ENCODE measurements at places on chromosomes 5 and 9.

- no peak for DNase-seq
These were observed 87.4 kb downstream of the ZNF608 start for GRCh38 chr5:124658867-124659557.

DNA sequence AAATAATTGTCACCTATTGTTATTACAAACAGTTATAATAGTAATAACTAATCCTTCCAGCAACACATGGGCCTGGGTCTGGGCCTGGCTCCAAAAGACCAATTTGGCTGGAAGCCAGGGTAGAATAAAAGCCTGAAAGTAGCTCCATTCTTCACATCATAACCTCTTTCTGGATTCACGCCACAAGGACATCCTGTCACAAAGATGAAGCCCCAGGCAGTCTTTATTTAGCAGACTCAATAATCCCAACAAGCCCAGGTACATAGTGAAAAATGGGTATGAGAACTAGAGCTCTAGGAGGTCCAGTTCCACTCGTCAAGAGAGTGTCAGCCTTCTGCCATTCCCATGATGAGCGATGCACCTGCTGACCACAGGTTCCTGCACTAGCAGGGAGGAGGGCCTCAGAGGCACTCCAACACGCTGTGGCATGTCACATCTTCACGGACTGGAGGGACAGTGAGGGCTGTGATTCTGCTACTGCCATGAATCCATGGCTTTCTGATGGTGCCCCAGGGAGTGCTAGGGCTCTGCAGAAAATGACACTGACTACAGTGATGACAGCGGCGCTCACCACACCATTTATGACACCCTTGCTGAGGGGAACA lies 124.9 kb downstream of the SPOCK1 start:
- DNase-seq, result no peak

DNA sequence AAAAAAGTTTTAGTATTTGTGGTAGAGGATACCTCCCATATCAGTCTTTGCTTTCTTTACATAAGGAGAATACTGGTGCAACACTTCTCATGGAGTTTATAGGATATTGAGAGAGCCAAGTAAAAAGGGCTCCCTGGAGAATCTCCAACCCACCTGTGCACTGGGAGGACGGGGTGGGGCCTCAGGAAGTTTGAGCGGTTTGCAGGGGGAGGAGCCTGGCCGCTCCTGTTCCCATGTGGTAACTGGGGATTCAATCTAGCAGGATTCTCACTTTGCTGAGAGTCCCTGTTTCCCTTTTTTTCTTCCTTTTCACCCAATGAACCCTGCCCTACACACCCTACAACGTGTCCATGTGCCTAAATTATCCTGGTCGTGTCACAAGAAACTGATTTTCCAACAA lies 82.8 kb downstream of the APTX start:
- DNase-seq, result no peak

DNA sequence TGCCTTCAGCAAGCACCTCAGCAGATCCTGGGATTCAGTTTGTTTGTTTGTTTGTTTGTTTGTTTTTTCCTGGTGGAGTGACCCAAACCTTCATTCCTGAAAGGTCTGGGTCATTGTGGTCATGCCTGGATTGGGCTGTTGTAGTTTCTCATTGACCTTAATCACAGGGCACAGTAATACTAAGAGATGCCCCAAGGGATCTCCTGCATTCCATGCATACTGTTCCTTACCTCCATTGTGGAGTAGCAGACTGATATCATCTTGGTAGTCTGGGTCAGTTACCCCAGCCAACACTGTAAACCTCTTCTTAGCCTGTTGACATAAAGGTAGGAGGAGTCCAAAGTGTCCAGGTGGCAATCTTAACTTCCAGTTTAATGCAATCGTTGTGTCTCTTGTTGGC lies 1466.7 kb upstream of the CDH9 start:
- DNase-seq, result no peak

DNA sequence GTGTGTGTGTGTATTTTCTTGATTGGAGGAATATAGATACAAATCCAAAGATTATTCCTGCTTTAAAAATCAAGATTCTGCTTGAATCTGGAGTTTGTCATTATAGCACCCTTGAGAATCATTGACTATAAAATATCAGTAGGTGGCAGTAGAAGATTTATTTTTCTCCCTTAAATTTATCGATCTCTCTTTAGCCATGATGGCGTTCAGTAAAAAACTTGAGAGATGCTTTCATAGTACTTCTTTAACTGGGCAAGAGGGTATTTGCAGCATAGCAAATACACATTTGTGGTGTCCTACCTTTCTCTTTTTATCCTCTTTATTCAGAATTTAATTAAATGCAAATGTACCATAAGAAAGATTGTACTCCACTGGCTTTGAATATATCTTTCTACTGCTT lies 307.7 kb downstream of the ADGRV1 start:
- DNase-seq, result no peak

- DNase-seq, result no peak
These were observed 74.3 kb downstream of the LMX1B start for GRCh38 chr9:126687930-126688461.

GRCh38 chr5:88389338-88390095 lies 120.9 kb upstream of the TMEM161B start:
- no peak for DNase-seq

DNA sequence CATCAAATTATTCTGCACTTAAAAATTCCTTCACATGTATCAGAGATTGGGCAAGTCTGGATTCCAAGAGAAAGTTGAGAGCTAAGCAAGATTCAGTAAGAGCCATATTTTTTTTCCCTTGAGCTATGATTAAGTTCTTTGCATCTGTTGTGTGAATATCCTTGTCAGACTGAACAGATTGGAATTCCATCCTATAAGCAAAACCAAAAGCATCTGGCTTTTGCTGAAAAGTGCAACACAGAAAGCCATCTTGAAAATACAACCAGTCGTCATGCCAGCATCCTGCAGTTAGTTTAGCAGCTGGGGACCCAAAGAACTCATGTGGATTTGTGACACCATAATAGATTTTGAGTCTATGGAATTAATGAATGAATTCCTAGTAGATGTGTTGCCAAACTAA lies 316.9 kb downstream of the MTRR start:
- no peak for DNase-seq

DNA sequence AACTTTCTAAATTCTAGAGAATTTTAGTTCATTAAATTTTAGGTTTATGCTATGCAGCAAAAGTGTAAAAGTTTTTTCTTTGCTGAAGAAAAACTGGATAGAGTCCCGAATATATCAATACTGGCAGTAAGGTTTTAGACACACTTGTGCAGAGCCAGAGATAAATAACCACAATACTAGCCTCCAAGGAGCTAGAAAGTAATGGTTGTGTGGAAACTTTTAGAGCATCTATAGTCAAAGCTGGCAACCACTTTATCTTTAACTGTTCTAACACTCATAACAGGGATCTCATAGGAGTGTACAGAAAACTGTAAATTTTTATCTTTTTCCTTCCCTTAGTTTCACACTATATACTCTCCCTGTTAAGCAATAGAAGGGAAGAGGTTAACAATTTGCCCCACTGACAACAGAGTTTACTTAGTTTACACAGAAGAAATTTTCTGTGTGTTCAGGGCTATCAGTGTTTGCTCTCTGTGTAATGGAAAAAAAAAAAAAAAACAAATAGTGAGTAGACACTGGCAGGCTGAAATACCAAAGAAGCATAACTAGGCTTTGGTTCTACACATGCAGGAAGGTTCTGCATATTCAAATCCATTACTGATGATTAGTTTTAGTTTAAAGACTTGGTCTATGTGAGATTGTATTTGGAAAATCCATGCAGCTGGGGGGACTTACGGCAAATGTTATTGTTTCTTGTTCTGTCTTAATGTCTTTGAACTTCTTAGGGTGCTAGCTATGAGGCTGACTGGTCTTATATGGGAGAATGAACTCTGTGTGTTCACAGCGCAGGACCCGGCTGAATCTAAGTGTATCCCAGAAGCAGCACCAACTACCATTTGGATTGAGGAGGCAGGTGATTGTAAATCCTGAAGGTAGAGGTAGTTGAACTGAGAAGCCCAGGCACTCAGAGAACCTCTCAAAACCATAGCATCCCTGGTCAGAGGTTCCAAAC lies 187.6 kb downstream of the PCSK1 start:
- DNase-seq, result no peak

DNA sequence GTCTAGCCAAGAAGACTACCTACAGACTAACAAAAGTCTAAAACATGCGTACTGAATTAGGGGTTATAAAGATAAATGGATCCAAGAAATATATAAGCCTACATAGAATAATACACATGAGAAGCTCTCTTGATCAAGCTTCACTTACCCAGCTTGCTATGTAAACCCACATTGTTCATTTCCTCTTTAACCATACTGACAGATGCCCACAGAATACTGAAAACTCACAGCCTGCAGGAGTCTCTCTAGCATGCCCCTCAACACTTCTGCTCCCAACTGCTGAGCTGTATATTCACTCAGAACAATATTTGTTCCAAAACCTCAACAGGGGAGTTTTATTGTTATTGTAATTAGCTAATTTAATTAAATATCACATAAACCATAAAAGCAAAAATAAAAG lies 52.4 kb downstream of the RFX3 start:
- DNase-seq, result no peak

DNA sequence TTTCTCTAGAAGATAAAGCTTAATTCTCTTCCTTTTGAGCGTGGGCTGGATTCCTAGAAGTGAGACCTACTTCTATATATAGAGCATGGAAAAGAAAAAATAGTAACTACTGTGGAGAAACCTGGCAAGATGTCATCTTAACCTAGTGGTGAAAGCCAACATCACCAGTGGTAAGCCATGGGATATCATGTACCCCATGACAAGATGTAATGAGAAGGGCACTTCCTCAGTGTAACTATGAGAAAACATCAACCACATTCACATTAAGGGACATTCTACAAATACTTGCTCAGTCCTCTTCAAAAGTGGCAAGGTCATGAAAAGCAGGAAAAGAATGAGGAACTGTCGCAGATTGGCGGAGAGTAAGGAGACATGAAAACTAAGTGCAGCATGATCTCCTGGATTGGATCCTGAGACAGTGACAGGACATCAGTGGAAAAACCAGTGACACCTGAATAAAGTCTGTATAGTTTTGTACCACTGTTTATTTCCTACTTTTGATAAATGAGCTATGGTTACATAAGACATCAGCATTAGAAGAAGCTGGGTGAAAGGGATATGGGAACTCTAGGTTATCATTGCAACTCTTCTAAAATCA lies 65.4 kb downstream of the PRRC1 start:
- DNase-seq, result no peak

- DNase-seq, result no peak
These were observed 89.5 kb upstream of the GRIA1 start for GRCh38 chr5:153400931-153401330.

DNA sequence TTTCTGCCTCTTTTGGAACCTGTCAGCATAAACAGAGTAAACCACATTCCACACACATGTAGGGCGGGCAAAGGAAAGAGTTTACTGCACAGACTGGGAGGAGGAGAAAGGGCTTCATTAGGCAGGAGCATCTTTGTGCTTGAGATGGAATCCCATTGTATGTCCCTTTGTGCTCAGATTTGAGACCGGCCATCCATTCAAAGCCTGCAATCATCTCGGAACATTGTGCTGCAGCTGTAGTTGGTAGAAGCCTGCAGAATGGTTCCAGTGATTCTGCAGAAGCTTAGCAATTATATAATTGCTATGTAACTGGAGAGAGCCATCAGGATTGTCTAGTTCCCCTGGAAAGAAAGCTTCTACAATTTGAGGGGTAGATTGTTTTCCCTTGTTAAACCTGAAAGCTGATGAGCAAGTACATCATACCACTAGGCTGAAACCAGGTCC lies 16.5 kb downstream of the ZNF462 start:
- no peak for DNase-seq

DNA sequence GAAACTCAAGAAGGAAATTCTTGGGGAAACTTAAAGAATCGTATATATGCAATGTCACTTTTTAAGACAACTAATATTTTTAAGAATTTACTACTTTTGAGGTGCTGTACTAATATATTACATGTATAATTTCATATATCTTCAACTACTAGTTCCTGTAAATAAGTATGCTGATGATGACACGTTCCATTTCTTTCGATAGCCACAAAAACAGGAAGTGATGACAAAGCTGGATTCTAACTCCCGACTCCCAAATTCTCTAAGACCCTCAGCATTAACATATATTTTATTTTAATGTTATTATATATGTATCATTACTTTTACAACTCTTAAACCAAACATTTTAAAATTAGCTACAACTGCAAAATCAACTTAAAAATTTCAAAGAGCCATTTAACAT lies 74.8 kb downstream of the STK32A start:
- DNase-seq, result no peak

DNA sequence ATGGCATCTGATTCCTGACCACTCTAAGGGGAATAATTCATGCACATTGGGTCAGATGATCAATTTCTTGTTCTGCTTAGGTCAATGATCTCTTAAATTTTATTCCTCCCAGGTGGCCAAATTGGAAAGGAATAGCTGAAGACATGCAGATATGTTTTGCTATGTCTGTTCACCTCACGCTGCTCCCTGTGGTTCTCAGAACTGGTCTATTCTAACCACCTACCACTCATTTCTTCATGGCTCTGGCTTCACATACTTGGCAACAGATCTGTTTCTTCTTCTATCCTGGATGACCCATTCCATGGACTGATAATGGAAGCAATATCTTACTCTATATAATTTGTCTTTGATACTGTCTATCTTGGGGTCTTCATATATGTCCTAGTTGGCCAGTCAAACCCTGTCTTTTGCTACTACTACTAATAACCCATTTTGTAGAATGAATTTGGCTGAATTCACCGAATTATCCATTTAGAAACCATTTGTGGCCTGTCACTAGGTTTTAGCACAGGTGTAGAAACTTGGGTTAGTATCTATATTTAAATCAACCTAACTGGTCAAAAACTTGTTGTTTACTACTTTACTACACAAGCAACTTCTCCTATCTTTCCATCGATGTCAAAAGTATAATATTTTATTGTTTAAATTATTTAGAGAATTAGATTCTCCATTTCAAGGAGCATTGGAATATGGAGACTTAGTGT lies 650.9 kb downstream of the TLE4 start:
- no peak for DNase-seq

- no peak for DNase-seq
These were observed 45.3 kb downstream of the FNIP1 start for GRCh38 chr5:131751506-131751905.

- no peak for DNase-seq
These were observed 2.2 kb upstream of the SPTAN1 start for GRCh38 chr9:128550226-128550625.

- no peak for DNase-seq
These were observed 152.3 kb downstream of the HSD17B3 start for GRCh38 chr9:96149533-96150280.

GRCh38 chr5:136206361-136206760 lies 13.4 kb upstream of the SMIM32 start:
- DNase-seq, result no peak

- no peak for DNase-seq
These were observed 227.2 kb downstream of the NSG2 start for GRCh38 chr5:174272671-174273070.

- DNase-seq, result no peak
These were observed 289.3 kb upstream of the WWC1 start for GRCh38 chr5:168002116-168002515.

Data from stimulated activated CD4-positive, alpha-beta T cell treated with anti-CD3 and anti-CD28 coated beads, Interleukin-1b, Interleukin-23, amount 100 ng/mL, for 1 hour (primary cell).